ENCODE measurements at places on chromosomes 5 and 9.

DNA sequence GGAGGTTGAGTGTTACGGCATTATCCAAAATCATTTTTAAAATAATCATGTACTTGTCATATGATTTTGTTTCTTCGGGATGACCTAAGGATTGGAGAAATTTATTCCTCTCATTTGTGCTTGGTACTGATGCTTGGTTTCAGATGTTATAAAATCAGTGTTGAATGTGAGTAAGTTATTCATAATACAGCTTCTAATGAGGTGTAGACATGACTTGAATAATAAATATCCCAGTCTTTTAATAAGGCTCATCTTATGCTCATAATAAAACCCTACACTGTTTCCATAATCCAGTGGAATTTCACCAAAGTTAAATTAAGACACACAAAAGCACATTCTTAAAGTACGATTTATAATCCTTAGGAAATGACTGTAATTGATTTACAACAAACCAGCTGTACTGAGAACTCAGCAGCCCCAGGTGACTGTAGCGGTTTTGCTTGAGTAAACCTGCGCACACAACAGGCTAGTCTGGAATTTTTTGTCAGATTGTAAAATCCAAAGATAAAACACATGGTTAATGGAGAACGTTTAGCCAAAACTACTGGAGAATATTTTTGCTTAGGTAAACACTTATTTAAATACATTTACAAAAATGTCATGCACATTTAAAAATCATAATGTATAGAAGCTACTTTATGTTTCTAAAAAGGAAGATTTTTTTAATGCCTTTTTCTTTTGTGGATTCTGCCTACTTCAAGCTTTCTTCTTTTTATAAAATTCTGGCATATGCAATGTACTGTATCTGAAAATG is 609.8 kb upstream of the GRAMD2B start:
- DNase-seq, result no peak

DNA sequence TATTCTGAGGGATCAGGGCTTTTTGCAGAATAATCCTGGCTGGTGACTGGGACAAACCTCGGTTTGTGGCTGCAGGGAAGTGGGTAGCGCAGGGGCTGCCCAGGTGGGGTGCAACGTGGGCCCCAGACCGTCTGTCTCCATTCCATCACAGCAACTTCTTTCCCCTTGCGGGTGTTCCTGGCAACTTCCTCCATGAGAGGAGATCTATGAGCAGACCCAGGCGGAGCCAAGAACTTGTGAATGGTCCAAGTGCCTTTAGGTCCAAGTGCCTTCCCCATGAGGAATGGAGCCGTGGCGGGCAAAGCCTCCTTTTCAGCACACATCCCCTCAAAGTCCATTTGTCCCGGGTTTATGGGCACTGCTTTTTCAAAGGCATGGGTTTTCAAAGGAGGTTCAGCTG is 136.5 kb downstream of the PHF2 start:
- no peak for DNase-seq

DNA sequence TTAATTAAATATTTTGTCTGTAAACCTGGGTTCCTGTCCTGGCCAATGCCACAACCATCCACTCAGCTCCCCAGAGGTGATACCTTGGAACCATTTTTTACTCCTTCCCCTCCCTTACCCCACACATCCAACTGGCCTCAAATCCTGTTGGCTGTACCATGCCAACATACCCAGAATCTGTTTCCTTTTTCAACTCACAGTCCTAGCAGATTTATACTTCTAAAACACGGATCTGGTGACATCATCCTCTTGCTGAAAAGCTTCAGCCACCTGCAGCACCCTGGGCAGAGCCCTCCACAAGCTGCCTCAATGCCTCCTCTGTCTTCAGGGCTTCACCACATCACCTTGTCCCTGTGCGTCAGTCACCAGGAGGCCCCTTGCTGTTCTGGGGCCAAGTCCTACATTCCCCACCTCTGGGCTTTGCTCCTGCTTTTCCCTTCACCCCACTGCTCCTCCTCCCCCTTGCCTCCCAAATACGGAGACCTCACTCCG is 14.9 kb downstream of the SEMA6A start:
- DNase-seq, result no peak

GRCh38 chr9:137832191-137832700 is 45.3 kb upstream of the CACNA1B start:
- DNase-seq, result peak; percentile 82

DNA sequence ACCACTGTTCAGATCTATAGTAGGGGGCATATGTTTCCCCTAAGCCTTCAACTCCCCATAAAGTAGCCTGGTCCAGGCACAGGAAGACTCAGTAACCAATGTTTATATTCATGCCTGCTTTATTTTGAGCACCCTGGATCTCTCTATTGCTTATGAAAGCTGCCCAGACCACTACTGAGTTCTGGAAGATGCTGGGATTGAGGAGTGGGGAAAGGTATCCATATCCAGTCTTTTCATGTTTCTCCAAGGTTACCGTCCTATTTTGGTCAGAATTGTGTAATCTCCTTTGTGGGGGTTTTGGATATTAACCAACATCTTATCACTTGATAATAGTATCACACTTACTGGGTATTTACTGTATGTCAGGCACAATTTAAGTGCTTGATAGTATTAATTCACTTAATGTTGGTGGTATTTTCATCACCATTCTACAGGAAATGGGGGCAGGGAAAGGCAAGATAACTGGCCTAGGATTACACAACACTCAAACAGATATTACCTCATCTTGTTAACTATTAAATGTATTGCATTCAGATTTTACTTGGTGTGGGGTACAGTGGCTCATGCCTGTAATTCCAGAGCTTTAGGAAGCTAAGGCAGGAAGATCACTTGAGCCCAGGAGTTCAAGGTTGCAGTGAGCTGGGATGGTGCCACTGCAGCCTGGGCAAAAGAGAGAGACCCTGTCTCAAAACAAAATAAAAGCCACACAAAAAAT is 36.3 kb downstream of the RUSC2 start:
- DNase-seq, result no peak

- no peak for DNase-seq
Measured at GRCh38 chr5:148986636-148987035, 76.2 kb downstream of the SH3TC2 start.

GRCh38 chr9:126985870-126986498 is 71.4 kb downstream of the RALGPS1 start:
- DNase-seq, result peak; percentile 58

GRCh38 chr5:160427607-160428006 is 6.0 kb downstream of the PTTG1 start:
- no peak for DNase-seq

Measured in testis (tissue), 5 donors.